ENCODE measurements at places on chromosomes 6 and 20.

DNA sequence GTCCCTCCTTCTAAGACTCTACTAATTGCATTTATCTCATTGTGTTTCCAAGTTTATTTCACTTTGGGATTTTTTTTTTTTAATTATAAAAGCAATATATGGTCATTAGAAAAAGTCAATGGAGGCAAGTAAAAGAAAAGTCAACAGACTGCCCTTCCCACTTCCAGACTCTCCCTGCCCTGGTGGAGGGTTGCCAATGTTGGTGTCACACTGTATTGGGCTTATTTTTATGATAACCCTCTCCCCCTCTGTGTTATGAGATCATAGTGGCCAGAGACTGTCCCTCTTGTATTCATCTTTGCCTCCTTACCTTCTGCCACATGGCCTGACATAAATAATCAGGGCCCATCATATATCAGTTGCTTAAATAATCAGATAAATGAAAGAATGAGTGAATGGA lies 63.4 kb downstream of the LRRC1 start:
- no peak for DNase-seq

DNA sequence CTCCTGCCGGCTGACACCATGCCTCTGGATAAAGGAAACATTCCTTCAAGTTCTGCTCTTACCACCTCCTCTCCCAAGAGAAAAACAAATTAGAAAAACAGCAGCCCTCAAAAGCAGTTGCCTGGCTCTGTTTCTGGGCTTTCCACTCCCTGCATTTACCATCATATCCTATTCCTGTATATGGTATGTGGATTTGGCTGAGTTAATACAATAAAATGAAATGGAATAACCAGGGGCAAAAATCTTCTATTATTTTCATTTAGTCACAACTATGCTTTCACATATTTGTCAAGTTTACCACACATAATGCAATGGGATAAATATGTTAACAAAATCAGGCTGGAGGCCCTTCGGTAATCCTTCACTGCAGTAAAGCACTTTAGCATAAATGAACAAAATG lies 34.3 kb downstream of the COL12A1 start:
- DNase-seq = no peak

- no peak for DNase-seq
These were observed 469.7 kb upstream of the JAG1 start for GRCh38 chr20:11143481-11143880.

DNA sequence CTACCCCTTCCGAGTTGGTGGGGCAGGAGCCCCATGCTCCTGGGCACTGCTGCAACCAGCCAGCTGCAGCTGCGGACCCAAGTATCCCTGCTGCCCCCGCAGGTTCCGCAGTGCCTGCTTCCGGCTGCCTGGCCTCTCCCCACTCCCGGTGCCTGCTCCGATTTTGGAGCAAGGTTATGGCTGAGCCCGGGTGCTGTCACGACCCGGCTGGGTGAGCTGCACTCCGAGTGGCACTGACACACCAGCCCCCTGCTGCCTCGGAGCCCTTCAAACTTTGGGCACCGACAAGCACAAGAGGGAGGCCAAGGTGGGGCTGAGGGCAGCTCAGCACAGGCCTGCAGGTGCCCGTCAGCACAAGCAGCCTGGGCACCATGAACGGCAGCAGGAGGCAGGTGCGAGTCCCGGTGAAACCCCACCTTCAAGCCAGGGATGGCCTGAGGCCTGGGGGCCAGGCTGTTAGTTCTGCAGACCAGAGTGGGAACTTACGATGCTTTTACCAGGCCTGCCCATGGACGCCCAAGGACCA lies 25.9 kb upstream of the HACE1 start:
- DNase-seq = no peak

DNA sequence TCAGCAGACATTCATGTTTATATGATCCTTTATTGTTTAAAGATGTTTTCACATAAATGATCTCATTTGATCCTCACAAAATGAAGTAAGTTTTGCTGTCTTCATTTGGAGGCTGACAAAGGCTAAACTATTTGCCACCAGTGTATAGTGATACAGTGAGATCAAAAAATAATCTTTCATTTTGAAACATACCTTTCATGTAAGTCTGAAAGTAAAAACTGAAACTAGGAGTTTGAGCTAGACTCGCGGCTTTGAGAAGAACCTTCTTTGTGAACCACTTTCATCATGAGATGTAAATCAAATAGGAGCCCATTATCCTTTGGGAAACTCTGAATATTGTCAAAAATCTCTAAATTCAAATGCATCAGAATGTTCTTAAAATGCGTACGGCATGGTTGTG lies 40.3 kb upstream of the SPTLC3 start:
- no peak for DNase-seq

GRCh38 chr20:15155848-15156401 lies 818.5 kb upstream of the FLRT3 start:
- no peak for DNase-seq

GRCh38 chr6:51953246-51953645 lies 134.2 kb downstream of the PKHD1 start:
- no peak for DNase-seq

DNA sequence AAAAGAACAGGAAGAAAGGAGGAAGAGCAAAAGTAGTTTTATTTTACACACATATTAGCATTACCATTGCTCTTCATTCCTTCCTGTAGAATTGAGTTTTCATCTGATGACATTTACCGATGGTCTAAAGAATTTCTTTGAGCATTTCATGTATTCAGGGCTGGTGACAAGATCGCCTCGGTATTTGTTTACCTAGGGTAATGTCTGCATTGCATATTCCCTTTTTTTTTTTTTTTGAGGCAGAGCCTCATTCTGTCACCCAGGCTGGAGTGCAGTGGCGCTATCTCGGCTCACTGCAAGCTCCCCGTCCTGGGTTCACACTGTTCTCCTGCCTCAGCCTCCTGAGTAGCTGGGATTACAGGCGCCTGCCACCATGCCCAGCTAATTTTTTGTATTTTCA lies 19.3 kb downstream of the RAB22A start:
- no peak for DNase-seq

DNA sequence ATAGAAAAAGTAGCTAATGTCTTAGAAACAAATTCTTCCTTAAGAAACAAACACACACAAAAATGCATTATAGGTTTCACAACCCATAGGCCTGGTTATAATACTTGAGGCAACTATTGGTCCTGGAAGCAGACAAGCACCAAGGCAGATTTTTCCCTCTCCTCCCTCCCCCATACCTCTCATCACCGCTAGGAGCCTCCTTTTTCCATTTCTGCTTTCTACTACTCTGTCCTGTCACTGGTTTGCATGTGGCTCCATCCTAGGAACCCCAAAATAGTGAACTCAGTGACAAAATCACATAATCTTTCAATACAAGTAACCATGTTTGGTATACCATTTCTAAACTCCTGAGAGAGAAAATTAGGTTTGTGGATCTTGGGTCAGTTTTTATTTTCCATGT lies 66.1 kb downstream of the HMGCLL1 start:
- no peak for DNase-seq

DNA sequence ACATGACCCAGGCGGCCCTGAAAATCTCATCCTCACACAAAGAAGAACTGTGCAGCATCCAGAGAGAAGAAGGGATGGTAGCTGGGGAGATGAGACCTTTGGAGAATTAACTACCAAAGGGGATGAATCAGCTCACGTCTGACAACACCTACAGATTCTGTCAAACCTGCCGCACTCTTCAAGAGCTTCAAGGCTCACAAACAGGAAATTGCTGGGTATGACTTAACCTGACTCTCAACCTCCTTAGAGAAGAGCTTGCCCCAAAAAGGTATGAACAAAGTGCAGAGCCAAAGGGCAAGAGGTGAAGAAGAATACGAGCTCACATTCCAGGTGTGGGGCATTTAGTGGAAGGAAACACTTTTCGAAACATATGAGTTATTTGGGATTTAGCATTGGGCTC lies 139.8 kb downstream of the BACH2 start:
- no peak for DNase-seq

DNA sequence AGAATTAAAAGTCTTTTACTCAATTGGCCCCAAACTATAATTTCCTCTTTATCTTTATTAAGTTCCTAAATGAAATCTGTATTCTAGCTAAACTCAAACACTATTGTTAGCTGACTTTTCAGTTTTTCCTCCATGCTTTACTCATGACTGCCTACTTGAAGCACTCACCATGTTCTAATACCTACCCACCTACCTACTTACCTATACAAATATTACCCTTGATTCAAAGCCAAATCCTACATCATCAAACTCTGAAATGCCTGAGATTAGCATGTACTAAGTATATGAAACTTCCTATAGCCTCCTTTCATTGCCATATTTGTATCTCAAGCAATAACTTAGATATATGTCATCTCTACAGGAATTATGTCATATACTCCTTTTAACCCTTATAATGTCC lies 259.7 kb downstream of the HDGFL1 start:
- no peak for DNase-seq

DNA sequence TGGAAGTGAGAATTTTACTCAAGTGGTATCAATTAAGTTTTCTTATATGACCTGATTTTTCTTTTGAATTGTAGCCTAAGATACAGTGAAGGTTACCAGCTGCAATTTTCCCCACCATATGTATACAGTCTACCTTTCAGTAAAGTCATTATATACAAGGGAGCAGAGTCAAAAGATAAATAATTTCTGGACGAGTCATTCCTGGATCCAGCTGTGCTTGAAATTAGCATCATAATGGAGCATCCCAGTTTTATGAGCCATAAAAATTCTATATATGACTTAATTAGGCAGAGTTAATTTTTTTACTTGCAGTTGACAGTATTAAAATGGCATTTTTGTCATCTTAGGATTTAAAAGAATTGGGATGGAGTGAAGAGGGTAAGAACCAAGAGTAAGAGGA lies 1008.4 kb downstream of the PHF3 start:
- DNase-seq = no peak

DNA sequence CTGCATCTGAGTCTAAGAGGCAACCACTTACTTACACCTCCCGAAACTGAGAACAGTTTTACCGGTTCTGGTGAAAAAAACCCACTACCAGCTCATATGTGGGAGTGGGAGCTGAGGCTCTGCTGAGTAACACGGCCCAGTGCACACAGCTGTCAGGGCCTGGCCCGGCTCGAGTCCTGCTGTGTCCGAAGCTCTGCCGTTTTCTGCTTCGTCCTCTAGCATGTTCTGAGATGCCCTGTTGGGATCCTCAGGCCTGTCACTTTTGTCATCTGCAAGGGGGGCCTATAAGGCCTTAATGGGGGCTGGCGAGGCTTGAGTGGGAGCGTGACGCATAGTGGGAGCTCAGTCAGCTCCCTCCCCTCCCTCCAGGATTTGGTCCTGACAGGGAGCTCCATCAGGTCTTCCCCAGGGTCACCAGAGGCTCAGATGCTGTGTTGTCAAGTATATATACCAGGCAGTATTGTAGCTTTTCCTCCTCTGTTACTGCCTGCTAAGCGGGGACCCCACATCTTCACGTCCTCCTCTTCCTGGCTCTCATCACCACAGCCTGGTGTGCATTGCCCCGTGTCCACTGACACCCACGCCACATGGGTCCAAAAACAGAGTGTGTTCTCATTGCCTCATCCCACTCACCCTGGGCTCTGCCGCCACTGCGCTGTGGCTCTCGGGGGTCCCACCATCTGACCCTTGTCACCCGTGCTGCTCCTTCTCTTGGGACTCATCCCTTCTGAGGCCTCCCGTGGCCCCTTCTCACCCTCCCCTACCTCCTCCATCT lies 45.2 kb upstream of the FANCE start:
- DNase-seq = no peak

DNA sequence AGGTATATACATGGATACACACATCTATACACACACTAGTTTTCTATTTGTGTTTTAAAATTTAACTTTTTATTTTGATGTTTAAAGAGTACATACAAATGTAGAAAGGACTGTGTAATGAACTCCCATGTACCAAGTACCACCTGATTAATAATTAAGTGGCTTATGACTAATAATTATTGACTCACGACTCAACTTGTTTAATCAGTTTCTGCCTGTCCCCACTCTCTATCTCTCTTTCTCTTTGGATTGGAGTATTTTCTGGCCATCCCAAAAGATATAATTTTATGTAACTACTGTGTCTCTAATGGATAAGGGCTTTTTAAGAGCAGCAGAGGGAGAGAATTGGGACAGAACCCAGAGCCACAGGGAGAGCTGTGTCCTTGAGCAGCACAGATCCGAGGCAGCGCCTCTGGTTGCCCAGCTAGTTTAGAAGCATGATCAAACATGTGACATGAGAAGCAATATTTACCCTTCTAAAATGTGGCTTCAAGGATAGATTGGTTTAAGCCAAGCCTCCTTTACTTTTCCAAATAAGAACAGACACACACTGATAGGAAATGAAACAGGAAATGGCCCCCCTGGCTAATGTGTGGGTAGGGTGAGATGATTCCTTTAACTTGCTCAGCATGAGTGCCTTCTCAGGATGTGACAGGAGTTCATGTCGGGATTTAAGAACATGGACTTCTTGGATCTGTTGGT lies 81.0 kb downstream of the ERMARD start:
- no peak for DNase-seq

DNA sequence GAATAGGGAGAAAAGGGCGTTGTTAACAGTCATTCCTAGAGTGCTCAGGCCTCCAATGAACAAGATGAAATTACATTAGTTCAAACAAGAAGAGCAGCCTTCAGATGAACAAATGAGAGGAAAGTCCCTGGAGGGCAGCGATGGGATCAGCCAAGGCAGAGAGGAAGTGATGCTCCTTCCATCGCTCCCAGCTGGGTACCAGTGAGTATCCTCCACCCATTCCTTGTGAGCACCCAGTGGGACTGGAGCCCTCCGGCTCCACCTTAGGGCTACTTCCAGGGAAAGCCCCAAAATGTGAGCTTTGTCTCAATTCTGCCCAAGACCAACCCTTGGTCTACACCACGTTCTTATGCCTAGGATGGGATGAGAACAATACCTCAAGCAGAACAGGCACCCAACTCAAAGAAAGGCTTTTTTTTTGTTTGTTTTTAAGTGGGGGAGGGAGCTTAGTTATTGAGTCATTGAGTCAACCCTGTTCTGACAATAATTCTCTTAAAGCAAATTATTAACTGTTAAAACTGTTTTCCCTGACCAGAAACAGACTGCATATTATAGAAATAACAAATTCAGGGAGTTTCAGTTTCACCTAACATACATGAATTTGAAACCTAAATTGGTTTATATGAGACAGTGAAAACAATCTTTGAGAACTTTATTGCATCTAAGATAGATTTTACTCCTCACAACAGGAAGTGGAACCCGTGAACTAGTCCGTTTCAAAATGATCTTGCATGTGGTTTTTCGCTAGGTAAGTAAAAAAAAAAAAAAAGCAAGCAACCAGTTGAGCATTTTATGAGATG lies 106.9 kb downstream of the IPCEF1 start:
- no peak for DNase-seq

GRCh38 chr6:149046164-149046821 lies 271.2 kb upstream of the TAB2 start:
- no peak for DNase-seq

- no peak for DNase-seq
These were observed 4.7 kb upstream of the ENPP5 start for GRCh38 chr6:46175446-46175845.

DNA sequence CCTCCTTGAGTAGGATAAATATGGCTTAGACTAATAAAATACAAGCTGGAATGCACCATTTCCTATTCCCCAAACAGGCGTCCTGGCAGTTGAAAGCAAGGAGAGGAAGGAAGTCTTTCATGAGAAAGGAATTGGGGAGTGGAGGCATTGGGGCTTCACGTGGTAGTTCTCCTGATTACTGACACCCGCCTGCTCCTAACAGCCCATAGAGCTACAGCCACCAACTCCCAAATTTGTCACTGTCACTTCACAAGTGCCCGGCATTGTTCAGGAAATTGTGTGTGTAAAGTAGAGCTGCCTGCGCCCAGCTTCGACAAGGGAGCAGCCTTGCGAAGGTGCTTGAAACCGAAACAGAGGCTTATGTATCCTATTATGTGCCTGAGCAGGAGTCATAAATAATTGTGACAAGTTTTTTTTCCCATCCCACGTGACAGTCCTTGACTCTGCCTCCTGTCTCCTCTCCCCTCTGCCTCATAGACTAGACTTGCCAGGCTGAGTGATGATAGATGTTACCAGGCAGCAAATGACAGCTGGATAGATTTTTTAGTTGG lies 301.7 kb upstream of the ZFP64 start:
- no peak for DNase-seq

Measured in memory B cell (primary cell).